ENCODE measurements at places on chromosomes 11 and 22.

DNA sequence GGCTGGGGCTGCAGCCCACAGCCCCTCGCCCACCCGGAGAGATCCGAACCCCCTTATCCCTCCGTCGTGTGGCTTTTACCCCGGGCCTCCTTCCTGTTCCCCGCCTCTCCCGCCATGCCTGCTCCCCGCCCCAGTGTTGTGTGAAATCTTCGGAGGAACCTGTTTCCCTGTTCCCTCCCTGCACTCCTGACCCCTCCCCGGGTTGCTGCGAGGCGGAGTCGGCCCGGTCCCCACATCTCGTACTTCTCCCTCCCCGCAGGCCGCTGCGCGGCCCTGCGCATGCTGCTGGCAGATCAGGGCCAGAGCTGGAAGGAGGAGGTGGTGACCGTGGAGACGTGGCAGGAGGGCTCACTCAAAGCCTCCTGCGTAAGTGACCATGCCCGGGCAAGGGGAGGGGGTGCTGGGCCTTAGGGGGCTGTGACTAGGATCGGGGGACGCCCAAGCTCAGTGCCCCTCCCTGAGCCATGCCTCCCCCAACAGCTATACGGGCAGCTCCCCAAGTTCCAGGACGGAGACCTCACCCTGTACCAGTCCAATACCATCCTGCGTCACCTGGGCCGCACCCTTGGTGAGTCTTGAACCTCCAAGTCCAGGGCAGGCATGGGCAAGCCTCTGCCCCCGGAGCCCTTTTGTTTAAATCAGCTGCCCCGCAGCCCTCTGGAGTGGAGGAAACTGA is 731 bp downstream of the GSTP1 start:
- DNase-seq = no peak

DNA sequence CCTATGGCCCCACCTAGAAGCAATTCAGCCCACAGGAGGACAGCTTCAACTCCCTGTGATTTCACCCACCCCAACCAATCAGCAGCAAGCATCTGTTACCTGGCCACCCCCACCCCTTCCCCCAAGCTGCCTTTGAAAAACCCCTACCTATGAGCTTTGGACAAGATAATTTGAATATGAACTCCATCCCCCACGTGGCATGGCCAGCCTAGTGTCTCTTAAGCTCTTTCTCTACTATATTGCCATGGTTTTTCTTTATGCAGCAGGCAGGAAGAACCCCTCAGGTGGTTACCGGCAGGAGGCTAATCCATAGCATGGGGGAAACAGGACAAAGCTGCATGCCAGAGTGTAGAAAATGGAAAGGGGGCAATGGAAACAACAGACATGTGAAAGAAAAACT is 29.0 kb downstream of the CTSC start:
- DNase-seq = no peak

GRCh38 chr22:30891443-30891755 is 77.2 kb downstream of the MORC2 start:
- no peak for DNase-seq

DNA sequence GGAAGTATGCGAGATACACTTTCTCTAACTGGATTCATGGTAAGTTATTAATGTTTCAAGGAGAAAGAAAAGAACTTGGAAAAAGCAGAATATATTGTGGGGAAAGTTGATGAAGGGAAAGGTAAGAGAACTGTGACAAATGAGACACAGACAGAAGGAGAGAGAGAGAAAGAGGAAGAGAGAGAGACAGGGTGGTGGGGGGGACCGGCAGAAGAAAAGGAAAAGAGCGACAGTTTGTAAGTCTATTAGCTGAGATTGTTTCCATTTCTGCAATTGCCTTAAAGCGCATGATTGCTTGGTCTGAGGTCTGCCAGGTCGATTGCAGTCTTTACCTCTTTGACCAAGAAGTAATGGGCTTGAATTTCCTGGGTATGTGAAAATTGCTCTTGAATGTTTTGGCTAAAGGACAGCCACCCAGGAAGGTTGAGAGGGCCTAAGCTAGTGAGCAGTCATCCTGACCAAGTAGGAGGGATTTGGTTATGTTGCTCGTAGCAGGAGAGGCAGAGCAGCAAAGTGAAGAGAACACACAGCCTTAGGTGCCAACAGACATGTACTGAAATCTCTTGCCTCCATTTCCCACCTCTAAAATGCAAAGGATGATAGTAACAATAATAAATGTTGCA is 23.6 kb upstream of the TMA7B start:
- no peak for DNase-seq

All from stimulated activated CD8-positive, alpha-beta memory T cell treated with anti-CD3 and anti-CD28 coated beads, Interleukin-2, amount 100 ng/mL, for 1 hour (primary cell).